ENCODE measurements at places on chromosomes 5 and 9.
A peak's percentile ranks its signal among the peaks of the same experiment; 100 is the strongest.

DNA sequence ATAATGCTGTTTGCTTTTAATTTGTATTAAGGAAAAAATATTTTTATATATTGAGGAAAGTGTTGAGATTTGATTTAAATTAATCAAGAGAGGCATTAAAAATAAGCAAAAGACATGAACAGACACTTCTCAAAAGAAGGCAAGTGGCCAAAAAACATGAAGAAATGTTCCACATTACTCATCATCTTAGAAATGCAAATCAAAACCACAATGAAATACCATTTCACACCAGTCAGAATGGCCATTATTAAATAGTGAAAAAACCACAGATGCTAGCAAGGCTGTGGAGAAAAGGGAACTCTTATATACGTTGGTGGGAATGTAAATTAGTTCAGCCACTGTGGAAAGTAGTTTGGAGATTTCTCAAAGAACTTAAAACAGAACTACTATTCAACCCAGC, 45.9 kb downstream of the RANBP17 start:
- DNase-seq: peak; percentile 3

GRCh38 chr5:140312791-140313189, 9.9 kb upstream of the PFDN1 start:
- DNase-seq: peak; percentile 33

DNA sequence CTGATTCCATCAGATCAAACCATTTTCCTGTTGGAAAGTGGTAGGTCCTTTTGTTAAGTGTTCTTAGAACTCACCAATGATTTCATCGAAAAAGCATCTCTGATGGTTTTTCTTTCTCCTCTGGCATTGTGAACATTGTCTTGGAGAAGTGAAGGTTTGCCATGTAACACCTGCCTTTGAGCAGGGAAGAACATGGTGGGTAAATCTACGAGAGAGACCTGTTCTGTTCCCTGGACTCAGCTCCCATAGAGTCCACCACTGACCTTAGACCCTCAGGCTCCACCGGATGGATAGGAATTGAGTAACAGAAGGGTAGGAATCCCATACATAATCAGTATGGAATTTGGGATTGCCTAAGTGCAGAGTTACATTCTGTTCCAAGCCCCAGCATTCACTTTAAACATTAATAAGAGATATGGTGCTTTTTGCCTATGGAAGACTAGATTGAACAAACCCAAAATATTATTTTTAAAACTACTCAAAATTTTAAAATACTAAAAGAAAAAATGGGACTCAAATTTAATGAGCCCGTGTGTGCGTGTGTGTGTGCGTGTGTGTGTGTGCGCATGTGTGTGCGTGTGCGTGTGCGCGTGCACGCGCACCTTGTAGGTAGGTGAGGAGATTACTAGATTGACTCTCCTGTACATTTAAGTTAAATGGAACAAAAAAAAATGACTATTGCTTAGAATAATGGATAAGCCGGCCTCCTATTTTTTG, 92.0 kb downstream of the C9orf152 start:
- DNase-seq: no peak

DNA sequence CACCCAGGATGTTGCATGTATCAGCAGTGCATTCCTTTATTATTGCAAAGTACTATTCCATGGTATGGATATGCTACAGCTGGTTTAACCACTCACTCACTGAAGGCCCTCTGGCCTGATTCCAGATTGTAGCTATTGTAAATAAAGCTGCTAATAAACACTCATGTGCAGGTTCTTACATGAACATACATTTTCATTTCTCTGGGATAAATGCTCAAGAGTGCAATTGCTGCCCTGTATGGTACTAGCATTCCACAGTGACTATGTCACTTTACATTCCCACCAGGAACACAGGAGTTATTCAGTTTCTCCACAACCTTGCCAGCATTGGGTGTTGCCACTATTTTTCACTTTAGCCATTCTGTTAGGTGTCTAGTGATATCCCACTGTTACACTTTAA, 267.6 kb downstream of the SPOCK1 start:
- DNase-seq: no peak

GRCh38 chr5:96649681-96650540, 12.3 kb upstream of the CAST start:
- DNase-seq: no peak

GRCh38 chr5:171757853-171758535, 27.6 kb upstream of the SMIM23 start:
- DNase-seq: no peak

GRCh38 chr5:157709346-157709745, 21.9 kb upstream of the THG1L start:
- no peak for DNase-seq

- DNase-seq: no peak
These were observed 3.3 kb upstream of the SLC2A8 start for GRCh38 chr9:127393645-127394044.

GRCh38 chr5:82497242-82497641, 219.1 kb upstream of the RPS23 start:
- DNase-seq: no peak

- DNase-seq: no peak
These were observed 28.1 kb upstream of the PIK3R1 start for GRCh38 chr5:68187268-68188055.

- no peak for DNase-seq
These were observed 134.2 kb upstream of the MARCHF11 start for GRCh38 chr5:16313761-16314160.

DNA sequence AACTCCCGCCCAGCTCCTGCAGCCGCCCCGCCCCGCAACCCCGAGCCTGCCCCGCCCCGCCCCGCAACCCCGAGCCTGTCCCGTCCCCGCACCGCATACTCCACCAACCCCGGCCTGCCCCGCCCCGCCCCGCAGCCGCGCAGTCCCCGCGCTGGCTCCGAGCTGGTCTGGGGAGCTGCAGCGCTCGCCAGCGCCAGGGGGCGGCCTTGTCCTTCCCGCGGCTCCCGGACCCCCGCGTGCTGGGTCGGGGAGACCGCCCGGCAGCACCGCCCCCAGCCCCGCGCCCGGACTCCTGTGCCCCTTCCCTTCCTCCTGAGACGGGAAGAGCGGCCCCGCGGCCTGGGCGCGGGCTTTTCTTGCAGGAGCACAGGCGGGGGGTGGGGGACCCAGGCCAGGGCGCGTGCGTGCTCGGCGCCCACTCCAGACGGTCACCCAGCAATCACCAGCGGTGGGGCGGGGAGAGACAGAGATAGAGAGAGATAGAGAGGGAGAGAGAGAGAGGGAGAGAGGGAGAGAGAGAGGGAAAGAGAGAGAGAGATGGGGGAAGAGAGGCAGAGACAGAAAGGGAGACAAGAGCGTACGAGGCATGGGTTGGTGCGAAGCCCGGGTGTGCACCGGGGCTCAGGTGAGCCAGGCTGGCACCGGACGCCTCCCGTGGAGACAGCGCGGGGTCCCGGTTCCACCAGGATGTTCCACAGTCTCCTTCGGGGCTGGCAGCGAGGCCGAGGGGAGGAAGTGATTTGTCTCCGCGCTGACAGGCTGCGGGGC, 14.7 kb upstream of the TMEM250 start:
- peak; percentile 17 for DNase-seq

GRCh38 chr5:97840643-97841042, 657.6 kb upstream of the RIOK2 start:
- no peak for DNase-seq

DNA sequence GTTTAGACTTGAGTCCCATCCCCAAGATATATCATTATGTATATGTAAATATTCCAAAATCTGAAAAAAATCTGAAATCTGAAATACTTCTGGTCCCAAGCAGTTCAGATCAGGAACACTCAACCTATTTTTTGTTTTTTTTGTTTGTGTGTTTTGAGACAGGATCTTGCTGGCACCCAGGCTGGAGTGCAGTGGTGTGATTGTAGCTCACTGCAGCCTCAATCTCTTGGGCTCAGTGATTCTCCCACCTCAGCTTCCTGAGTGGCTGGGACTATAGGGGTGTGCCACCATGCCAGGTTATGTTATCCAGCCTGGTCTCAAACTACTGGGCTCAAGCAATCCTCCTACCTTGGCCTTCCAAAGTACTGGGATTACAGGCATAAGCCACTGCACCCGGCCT, 50.7 kb upstream of the TRAF1 start:
- no peak for DNase-seq

GRCh38 chr9:123049589-123050222, 16.2 kb downstream of the GPR21 start:
- DNase-seq: no peak

DNA sequence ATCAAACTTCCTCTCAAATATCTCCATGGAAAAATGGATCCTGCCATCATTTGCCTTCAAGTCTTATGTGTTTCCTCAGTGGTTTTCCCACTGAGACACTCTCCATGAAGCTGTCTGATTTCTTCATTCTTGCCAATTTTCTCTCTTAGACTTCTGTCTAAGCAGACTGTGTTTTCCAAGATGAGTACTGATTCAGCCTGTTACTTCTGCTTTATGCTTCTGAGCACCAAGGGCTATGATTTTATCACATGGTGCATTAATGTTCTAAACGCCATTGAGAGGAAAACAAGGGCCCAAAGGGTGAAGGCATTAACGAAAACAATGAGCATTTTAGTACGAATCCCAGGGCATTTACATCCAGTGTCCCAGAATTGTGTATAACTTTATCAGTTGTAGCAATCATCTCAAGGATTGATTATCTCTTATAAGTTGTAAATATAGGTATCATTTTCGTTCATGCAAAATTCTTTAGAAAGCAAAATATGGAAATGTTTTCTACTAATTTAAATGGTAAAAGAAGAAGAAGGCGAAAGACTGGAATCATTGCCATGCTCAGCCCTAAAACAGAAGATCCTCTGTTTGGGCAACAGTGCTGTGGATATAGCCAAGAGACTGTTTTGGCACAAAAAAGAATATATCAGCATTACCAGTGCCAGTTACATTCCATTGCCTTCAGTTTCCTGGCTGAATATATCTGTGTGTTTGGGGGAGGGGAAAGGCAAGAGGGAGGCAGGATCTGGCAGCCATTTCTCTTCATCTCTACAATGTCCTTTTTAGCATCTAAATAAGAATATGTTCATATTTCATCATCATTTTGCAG, 537.6 kb downstream of the ANXA1 start:
- no peak for DNase-seq

GRCh38 chr9:25472681-25473080, 205.6 kb downstream of the TUSC1 start:
- no peak for DNase-seq

DNA sequence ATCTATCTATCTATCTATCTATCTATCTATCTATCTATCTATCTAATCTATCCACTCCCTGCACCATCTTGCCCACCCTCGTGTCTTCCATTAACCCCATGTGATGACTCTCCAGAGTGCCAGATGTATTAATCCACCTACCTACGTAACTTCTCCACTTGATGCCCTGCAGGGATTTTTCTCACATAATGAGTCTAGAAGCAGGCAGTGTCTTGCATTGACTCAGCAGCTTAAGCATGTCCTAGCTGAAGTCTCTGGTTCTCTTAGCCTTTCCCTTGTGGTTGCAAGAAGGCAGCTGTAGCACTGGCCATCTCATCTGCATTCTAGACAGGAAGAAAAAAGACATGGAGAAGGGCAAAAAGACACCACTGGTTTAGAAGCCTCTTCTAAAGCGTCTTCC, 96.7 kb upstream of the ALDH1B1 start:
- no peak for DNase-seq

- no peak for DNase-seq
These were observed 36.4 kb upstream of the GAS1 start for GRCh38 chr9:86983620-86984259.

DNA sequence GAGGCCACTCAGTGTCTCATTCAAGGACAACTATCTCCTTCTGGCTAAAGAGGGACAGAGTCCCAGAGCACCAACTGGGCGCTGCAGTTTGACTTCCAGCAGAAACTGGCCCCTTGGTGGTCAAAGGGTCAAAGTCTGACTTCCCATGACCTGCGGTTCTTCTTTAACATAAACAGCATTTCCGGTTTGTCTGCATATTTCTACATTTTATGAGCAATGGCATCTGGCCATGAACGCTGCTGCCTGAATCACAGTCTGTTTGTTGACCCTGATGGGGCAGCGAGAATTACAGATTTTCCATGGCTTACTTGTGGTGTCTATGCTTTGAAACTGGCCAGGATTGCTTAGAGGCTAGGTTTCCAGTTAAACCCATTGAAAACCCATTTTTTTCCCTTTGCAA, 1.3 kb downstream of the TNFSF15 start:
- DNase-seq: peak; percentile 22

GRCh38 chr9:105447386-105447813, 434 bp upstream of the FSD1L start:
- DNase-seq: no peak

GRCh38 chr5:89187883-89188465, 305.0 kb upstream of the MEF2C start:
- no peak for DNase-seq

DNA sequence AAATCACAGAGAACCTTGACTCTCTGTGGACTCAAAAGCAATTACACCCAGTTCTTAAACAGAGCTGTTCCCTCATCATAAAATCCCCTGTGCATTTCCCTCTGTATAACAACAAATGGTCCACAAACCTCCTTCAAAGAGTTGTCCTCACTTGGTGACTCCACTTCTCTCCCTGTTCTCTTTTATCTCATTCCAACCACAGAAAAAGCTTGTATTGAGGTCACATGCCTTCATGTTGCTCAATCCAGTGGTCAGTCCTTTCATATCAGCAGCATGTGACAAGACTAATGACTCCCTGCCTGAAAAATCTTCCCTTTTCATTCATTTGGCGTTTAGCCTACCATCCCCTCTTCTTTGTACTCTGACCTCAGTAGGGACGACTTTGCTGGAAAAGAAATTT, 158.0 kb downstream of the DEPDC1B start:
- DNase-seq: peak; percentile 92

- DNase-seq: peak; percentile 52
These were observed 100.5 kb downstream of the PALM2AKAP2 start for GRCh38 chr9:109880276-109881169.

DNA sequence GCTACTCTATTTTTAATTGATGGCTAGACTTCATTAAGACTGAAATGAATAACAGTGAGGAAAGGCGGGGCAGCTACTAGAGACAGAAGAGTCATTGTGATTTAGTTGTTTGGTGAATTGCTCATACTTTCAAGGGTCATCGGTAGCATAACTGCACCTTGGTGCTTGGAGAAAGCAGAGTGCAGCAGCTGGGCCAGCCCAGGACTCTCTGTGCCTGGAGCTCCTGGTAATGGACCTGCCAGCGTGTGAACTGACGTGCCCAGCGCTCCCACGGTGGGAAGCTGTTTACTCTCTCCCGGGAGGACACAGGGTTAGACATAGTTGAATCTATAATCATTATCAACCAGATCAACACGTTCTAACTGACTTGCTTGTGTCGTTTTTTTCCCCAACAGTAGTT, 42.9 kb downstream of the LURAP1L start:
- DNase-seq: no peak

DNA sequence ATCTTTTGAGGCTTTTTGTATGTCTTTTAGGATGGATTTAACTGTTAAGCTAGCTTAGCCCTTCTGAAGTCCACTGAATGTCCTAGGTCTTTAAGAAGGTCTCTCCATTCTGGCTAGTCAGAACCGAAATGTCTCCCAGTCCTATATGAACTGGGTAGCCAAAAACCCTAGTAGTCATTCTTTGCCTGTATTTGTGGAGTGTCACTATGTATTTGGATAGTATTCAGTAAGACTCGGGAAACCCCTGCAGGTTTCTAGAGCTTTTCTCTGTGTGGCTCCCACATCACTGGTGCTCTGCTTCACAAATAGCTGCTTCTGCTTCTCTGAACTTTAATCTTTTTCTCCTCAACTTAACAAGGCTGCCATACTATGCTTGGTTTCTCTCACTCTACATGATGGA, 68.0 kb downstream of the RIC1 start:
- DNase-seq: no peak

GRCh38 chr9:68728731-68729130, 23.7 kb downstream of the PIP5K1B start:
- DNase-seq: no peak

Measured in suppressor macrophage (primary cell).